ENCODE measurements at places on chromosomes 13 and 19.

- no peak for DNase-seq
Measured at GRCh38 chr19:47309038-47309437, 623 bp upstream of the C5AR1 start.

- no peak for DNase-seq
Measured at GRCh38 chr19:1794424-1795172, 17.5 kb downstream of the ATP8B3 start.

GRCh38 chr13:59300355-59301173 is 863.2 kb downstream of the DIAPH3 start:
- DNase-seq, result no peak

GRCh38 chr13:71327266-71327665 is 539.7 kb downstream of the DACH1 start:
- DNase-seq, result no peak

GRCh38 chr13:111183087-111183645 is 68.1 kb downstream of the ARHGEF7 start:
- DNase-seq, result no peak

GRCh38 chr13:79128158-79128557 is 277.9 kb downstream of the RBM26 start:
- peak; percentile 68 for DNase-seq

DNA sequence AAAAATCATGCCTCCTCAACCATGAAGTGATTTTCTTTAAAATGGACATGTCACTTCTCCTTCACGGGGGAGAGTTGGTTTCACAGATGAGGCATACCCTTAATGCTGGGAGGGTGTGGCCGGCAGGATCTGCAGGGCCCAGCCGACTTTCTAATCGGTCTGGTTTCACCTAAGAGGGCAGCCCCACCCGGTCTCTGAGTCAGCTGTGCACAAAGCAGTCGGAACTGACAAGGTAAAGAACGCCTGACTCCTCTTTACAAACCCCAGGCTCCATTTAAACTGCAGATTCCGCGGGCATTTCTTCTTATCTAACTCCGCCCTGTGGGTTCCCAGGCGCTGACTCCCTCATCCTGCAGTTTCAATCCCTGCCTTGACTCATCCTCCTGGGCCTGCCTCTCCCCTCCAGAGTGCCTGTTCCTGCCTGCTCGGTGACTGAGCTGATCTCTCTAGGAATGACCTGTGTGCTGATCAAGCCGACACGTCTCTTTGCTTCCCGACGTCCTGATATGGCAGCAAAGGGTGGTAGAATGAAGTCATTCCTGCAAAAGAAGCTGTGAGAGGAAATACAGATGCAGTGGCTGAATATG is 63.4 kb downstream of the EFNB2 start:
- peak; percentile 84 for DNase-seq

- no peak for DNase-seq
Measured at GRCh38 chr19:14731200-14731599, 41.4 kb downstream of the ZNF333 start.

DNA sequence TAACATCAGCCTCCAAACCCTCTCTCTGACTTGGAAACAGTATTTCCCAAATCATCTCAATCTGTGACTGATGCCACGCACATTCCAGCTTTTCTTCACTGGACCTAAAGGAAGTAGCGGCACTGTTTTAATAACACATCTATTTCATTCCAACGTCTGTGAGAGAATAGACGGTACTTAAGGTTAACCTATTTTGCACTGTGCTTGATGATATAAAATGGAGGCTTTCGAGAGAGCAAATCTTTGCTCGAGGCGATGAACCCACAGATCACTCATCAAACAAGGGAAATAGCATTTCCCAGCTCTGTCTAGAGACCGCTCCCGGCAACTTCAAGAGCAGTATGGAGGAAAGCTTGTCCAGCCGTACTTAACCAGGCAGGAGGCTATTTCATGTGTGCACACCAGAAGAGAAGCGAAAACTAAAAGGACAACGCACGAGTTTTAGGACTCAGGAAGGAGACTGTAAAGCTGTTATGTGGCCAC is 2.9 kb downstream of the UBL3 start:
- peak; percentile 35 for DNase-seq

DNA sequence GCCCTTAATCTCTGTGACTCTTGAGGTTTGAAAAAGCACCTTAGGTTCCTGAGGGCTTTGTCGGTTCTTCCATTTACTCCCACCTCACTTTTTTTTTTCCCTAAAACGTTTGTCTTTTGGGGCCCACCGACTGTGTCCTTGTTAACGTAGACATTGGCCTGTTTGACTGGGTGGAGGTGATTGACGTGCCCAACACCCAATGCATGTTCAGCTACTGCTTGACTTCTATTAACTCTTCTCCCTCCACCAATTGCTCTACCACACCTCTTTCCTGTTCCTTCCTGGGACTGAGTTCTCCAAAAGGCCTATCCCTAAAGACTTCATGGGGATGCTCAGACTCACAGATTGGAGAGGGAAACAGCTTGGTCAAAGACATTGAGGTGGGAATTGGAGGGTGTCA is 17.3 kb downstream of the CKM start:
- peak; percentile 48 for DNase-seq

DNA sequence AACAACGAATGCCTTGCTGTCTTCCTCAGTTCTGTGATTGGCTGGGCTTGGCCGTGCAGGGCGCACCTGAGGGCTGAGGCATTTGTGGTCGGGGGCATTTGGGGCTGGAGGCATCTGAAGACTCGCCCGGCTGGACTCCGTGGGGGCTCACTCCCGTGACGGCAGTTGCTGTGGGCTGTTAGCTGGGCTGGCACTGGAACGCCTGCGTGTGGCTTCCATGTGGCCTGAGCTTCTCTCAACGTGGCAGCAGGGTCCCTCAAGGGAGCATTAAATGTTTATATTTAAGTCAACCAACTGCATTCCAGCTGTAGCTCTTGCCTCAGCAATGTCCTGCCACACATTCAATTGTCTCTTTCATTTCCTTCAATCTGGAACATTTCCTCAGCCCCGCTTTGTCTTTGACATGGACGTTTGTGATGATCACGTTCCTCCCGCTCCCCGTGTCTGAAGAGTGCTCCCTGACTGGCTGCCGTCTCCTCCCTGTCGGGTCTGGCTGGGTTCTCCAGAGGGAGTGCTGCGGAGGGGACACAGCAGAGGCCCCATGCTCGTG is 21.0 kb downstream of the CCDC8 start:
- DNase-seq, result no peak

GRCh38 chr19:39471756-39472536 is 8.7 kb upstream of the TIMM50 start:
- DNase-seq, result no peak
